ENCODE measurements at places on chromosomes 16 and 17.

GRCh38 chr16:74035816-74036215 lies 260.8 kb upstream of the PSMD7 start:
- DNase-seq = no peak

DNA sequence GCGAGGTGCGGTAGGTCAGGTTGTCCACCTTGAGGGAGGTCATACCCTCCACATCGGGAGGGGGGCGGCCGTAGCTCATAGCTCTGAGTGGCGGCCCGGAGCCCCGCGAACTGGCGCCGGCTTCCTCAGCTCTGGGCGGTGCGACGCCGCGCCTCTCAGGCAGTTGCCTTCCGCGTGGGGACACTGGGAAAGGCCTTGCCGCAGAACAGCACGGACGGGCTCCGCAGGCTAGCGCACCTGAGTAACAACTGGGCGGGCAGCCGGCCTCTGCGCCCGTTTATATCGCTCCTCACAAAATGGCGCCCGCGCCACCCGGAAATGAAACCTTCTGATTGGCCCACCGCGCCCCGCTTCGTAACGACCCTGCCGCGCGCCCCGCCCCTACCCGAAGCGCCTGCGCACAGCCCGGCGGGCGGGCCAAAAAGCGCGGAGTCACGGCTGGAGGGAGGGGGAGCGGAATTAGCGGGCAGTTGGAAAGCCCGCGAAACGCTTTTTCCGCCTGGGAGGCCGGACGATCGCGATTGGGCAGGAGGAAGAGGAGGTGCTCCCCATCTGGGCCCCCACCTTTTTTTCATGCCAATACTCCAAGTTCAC lies at the start of gene SRSF2:
Gene SRSF2 (minus strand): TSS at position 250 of the 594 bp plus-strand sequence. CDS start 171 bp downstream, at position 79.
- DNase-seq = peak; percentile 99

GRCh38 chr16:74296104-74296431 lies 546 bp upstream of the PSMD7 start:
- no peak for DNase-seq

DNA sequence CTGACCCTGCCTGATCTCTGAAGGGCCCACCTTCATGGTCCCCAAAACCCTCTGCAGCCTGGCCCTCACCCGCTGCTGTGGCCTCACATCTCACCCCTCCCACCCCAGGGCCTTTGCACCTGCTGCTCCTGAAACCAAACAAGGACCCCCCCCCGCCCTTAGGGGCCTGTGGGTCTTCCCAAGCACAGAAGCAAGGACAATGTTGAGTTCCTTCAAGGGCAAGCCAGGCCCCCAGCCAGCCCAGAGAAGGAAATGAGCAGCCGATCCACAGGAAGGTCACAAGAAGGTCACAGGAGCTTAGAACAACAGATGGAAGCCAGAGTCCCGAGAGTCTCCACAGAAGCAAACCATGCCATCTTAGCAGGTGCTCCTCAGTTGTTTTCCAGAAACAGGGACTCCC lies 493 bp upstream of the PDE6G start:
- DNase-seq = no peak

DNA sequence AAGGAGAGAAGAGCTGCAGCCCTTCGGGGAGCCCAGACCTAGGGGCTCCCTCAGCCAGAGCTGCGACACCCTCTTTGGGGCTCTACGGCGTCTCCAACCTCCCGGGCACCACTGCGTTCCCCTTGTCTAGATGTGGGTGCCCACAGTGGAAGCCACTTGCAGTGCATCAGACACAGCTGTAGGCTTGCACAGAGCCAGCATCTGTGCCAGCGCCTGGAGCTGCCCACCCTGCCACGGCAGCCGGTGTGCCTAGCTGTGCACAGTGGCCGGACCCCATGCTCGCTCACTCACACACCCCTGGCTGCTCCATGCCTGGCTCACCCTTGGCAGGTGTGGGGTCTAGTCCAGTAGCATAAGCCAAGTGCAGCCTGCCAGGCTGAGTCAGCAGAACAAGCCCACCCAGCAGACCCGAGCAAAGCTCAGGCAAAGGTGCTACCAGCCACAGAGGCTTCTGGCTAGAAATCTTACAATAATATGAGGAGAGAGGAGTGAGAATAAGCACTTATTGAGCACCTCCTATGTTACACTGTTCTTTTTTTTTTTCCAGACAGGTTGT lies 12.9 kb upstream of the KDM8 start:
- DNase-seq = no peak

GRCh38 chr16:12084436-12084835 lies 107.9 kb downstream of the SNX29 start:
- no peak for DNase-seq

- DNase-seq = no peak
Measured at GRCh38 chr16:77961814-77962213, 60.5 kb upstream of the CLEC3A start.

GRCh38 chr17:49576088-49576916 lies 631 bp downstream of the NXPH3 start:
- peak; percentile 48 for DNase-seq

DNA sequence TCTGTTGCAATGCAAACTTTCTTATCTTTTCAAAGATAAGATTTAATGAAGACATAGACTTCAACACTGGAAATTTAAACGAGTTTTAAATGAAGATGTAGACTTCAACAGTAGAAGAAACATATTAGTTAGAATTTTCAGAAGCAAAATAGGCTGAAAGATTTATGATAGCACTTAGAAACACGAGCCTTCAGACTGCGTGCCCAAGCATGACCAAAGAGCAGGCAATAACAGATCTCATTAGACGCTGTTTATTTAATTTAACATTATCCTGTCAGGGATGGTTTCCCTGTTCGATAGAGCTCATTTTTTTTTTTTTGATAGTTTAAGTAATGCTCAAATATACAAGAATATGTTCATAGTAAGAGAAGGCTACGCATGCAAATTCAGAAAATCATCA lies 604.7 kb upstream of the SOX9 start:
- DNase-seq = peak; percentile 40

DNA sequence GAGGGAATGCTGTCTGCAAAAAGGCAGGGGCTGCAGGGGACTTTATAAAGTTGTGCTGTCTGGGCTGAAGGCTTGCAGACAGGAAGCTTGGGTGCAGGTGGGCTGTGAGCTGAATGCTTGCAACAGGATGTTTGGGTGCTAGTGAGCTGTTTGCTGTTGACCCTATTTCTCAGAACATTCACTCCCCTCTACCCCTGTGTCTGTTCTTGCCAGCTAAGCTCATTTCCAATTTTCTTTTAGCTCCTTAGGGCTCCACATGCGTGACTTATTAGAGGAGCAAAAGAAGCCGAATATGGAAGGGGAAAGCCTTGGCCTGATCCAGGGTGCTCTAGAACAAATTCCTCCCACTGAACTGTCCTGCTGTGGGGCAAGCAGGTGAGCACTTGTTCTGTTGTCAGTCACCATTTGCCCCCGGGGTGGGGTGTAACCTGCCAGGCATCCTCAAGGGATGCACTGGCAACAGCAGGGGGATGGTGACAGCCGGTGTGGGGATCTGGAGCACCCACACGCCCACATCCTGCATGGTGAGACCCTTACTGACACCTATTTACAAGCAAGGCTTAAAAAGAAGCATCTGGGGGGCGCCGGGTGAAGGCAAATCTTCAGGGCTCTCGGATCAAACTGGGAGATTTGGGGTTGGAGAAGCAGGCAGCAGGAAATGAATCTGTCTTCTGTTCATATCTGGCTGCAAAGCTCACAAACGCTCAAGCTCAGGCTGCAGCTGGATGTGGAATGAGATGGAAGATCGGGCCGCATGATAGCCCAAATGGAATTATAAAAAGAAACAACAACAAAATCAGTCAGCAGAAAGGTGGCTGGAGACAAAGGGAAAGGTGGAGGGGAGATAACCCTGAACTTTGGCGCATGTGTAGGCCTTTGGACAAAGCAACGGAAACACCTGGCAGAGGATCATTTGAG lies 21.1 kb upstream of the NUP93 start:
- no peak for DNase-seq

GRCh38 chr16:30357085-30357714 lies 2.1 kb upstream of the CD2BP2 start:
- no peak for DNase-seq

DNA sequence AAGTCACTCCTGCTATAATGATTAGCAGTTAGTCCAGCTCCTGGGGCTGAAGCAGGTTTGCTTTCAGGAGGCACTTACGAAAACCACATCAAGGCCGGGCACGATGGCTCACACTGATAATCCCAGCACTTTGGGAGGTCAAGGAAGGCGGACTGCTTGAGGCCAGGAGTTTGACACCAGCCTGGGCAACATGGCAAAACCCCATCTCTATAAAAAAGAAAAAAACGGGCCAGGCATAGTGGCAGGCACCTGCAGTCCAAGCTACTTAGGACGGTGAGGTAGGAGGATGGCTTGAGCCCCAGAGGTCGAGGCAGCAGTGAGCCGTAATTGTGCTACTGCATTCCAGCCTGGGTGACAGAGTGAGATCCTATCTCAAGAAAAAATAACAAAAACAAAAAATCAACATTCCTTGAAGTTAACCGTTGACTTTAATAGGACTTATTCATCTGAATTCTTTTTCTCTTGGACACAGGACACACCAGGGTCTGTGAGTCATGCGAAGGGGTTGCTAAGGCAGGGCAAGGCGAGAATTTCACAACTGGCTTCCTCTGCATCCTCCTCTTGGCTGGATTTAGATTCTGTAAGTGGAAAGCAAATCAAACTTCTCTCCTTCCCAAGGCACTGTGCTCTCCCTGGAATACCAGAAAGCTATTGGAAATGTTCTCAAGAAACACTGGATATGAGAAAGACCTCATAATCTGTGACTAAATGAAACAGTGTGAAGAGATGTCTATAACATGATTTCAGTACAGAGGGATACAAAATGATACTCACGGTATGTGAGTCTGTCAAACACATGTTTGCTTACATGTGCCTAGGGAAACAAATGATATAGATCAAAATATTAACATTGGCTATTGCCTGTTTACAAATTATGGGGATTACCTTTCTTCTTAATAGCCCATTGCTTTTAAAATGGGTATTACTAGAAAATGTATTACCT lies 99.5 kb downstream of the SYCE1L start:
- DNase-seq = no peak

GRCh38 chr17:38742411-38743308 lies 5.5 kb downstream of the PCGF2 start:
- DNase-seq = peak; percentile 61

All from NCI-H510A (cell line).